RWPE1 (cell line): ENCODE measurements at places on chromosomes 7 and 10.

- no peak for DNase-seq
Measured at GRCh38 chr7:105461518-105461917, 60.6 kb downstream of the PUS7 start.

DNA sequence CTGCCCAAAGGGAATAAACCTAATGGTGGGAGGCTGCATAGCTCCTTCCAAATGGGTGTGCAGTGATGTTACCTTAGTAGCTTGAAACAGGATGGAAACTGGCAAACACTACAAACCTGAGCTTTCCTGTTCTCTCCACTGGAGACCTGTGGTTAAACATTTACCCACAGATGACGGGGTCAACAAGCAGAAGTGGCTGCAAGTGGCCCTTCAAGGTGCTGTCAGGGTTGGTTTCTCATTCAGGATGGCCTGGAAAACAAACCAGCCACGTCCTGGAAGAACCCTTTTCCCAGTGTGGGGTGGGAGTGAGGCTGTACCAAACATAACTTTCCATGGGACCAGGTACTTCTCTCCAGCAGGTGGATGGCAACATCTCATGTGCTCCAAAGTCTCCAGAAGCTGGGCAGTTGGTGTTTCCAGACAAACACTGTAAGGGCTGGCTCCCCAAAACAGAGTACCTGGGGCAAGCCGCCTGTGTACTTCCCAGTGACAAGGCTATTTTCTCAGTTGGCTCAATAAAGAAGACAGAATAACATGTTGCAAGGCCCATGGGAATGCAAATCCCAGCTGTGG is 67.5 kb downstream of the DNAJB9 start:
- DNase-seq, result no peak

- peak; percentile 82 for DNase-seq
Measured at GRCh38 chr7:105589356-105590077, 8.2 kb upstream of the EFCAB10 start.

DNA sequence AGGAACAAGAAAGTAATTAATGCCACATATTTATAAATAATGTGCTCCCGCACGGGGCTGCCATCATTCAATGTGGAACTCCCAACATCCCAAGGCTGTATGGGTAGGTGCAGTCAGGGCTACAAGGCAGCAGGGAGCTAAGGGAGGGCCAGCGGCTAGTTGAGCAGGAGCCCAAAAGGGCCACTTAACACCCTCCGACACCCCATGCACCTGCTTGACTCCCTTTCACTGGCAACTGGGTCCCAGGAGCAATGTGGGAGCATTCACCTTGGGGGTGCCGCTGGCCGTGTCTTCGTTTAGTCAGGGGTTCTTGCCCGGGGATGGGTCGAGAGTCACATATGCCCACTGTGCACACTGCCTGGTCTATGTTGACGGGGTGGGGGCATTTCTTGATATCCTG is 27.9 kb downstream of the SCART1 start:
- no peak for DNase-seq

DNA sequence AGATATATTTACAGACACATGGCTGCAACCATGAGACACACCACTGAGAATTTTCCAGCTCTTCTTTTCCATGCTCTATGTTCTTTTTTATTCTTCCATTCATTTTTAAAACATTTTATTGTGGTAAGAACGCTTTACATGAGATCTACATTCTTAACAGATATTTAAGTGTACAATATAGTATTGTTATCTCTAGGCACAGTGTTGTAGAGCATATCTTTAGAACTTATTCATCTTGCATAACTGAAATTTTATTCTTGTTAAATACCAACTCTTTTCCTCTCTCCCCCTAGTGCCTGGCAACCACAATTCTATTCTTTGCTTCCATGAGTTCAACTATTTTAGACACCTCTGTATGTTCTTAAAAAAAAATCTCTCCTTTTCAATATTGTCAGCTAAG is 67.1 kb upstream of the HABP2 start:
- DNase-seq, result no peak

- peak; percentile 63 for DNase-seq
Measured at GRCh38 chr7:51139796-51140195, 176.8 kb downstream of the COBL start.

GRCh38 chr10:114879541-114880158 is 58.1 kb downstream of the FHIP2A start:
- DNase-seq, result no peak

GRCh38 chr7:107563081-107563774 is 492 bp downstream of the COG5 start:
- DNase-seq, result no peak

GRCh38 chr10:536371-536925 is 153.0 kb downstream of the DIP2C start:
- no peak for DNase-seq

DNA sequence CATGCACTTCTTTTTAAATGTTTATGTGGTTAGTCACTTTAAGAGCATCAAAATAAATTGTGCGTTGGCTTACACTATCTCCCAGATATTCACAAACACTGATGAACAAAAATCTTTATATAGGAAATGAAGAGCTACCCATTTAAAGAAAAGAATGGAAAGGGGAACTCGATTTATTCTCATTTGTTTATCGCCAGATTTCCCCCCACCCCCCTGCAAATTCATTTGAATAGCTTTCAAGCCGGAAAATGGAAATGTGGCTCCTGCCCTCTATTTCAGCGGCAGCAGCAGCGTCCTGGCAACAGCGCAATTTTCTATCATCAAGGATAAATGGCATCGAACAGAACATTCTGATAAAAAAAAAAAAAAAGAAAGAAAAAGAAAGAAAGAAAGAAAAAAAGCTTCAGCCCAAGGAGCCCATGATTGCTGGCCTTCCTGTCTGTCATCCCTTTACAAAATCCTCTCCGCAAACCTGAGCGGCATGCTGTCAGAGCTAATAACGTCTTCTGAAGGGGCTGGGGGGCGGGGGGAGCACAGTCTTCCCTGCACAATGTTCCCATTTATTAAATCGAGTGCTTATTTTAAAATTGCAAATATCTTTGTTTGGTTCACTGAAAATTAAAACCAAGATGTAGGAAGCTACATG is 13.7 kb upstream of the DLX6 start:
- DNase-seq, result no peak

DNA sequence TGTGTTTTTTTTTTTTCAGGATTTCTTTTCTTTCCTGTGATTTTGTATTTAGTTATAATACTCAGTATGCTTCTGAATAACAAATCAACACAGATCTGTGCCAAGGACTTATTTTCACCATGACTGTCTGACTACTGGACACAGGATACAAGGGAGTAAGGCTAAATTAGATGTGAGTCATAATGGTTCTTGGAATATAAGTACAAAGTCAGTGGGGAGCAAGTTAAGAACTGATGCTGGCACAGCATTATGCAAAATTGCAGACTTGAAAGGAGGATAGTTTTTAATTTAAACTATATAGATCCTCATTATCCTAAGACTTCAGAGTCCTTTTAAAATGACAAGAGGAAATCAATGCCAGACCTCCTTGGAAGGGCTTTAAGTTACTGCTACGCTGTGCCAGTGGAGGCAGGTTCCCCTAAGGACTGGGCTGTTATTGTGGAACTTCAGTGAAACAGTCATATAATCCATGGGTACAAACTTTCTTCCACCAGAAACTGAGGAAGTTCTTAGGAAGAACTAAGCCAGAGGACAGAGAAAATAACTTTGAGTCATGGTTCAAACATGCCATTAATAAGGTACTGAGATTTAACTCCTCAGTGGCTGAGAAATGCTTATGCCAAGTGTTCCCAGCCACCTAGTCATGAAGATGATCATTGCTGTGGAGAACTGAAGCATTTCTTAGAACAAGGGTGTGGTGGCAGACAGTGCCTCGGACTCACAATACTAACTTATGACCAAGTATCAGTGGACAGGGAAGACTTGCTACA is 531.2 kb downstream of the HTR7 start:
- DNase-seq, result peak; percentile 46

DNA sequence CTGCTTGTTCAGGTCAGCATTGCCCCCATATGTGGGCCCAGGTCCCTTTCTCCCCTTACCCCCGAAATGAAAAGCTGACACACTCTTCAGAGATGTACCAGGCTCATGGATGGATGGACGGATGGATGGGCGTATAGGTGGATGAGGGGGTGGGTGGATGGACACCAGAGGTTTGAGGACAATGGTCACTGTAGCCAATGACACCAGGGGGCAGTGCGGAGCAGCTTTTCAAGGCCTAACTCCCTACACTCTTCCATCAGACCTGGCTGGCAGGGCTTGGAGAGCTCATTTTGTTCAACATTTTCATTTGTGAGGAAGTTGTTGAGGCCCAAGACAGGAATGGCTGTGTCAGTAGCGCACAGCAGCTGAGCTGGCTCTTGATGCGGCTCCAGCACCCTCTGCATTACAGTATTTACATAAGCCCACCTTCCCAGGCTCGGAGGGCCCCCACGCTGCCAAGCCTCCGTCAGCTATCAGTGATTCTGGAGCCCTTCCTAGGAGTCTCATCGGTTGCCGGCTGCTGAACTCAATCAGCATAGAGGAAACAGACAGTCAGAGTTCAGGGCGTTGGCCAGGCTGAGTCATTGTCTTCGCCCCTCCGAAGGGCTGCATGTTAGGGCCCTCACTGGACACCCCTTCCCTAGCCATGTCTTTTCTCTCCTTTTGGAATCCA is 11.6 kb upstream of the FFAR4 start:
- DNase-seq, result peak; percentile 69

DNA sequence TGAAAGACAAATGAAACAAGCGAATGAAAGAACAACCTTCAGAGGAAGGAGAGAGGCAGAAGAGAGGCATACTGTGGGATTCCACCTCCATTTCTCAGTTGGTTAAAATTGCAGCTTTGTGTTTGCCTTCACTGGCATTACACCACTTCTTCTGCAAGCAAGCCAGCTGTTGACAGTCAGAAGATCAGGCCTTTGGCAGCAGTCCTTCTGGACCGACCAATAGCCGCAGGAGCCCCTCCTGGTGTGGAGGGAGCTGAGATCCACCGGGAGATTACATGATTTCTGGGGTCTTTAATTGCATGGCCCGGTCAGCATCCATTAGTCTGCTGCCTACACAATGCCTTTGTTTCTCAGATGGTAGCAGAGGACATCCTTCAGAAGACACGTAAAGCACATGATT is 206.7 kb downstream of the ADAM12 start:
- DNase-seq, result no peak

GRCh38 chr10:23157691-23158369 is 34.3 kb upstream of the PTF1A start:
- peak; percentile 38 for DNase-seq

- no peak for DNase-seq
Measured at GRCh38 chr7:2754086-2754485, 66.1 kb downstream of the AMZ1 start.

GRCh38 chr7:128172151-128172550 is 68.9 kb upstream of the LEP start:
- no peak for DNase-seq

DNA sequence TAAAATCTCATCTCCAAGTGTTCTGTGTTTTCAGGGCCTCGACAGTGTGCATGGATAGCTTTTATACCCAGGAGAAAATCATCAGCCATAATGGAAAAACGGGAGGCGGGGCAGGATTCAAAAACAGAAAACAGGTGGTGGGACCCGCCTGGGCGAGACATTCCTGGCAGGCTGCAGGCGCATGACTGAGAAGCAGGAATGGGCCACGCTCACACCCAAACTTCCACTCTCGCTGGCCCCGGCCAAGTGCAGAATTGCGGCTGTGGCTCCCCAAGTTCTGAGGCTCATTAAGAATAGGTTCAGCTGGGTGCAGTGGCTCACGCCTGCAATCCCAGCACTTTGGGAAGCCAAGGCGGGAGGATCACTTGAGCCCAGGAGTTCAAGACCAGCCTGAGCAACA is 60.6 kb downstream of the C10orf143 start:
- DNase-seq, result no peak

DNA sequence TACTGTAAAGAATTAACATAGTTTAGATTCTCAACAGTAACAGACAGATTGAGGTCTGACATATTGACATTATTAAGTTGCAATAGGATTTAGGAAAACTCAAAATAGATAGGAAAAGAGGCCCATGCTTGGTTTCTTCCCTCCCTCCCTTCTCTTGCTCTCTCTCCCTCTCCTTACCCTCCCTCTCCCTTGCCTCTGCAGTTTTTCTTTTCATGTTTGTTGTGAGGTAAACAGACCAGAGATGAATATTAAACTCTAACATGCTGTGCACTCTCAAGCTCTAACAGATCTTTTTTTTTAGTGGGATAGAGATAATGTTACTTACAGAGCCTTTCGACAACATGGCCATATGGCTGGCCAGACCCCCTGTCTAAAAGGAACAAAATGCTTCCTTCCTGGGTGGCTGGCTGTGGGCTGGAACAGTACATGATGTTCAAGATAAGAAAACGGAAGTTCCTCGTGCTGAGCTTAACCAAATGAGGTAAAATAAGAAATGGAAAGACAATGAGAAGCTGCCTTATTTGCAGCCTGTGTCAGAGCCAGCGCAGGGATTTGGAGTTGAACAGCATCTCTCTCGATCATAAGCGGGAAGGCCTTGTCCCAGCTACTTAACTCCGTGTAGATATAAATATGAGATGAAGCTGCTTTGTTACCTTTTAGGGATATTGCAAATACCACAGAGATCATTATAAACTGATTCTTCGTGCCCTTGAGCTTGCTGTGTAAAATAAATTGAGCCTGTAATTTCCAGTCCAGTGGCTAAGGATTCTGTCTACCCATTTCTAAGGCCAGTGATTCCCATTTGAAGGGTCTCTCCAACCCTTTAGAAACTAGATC is 391.9 kb upstream of the NPVF start:
- DNase-seq, result no peak

DNA sequence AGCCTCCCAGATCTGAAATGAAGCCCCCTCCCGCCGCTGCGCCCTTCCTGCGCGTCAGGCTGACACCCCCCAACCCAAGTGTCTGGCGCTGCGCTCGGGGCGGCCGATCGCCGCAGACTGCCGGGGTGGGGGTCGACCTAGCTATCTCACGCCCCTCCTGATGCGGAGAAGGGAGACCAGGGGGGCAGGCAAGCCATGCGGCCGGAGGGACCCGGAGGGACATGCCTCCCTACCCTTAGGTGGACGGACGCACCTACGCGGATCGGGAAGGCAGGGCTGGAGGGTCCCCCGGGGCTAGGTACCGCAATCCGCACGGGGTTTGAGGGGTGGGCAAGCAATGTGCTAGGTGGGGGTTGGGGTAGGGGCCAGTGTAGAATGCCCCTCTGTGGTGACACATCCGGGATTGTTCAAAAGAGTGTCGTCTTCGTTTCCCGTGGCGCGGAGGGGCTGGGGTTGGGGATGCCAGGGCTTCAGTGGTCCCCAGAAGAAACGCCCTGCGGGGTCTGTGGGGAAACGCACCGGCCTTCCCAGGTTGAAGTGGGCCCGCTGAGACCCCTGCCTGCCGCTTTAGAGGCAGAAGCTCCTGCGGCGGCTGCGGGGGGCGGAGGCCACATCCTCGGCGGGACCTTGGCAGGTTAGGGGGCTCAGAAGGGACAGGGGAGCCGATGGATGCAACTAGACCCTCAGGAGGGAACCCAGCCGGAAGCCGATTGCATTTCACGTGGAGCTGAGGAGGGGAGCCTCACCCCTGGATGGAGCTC is 913 bp downstream of the ADCYAP1R1 start:
- DNase-seq, result no peak

DNA sequence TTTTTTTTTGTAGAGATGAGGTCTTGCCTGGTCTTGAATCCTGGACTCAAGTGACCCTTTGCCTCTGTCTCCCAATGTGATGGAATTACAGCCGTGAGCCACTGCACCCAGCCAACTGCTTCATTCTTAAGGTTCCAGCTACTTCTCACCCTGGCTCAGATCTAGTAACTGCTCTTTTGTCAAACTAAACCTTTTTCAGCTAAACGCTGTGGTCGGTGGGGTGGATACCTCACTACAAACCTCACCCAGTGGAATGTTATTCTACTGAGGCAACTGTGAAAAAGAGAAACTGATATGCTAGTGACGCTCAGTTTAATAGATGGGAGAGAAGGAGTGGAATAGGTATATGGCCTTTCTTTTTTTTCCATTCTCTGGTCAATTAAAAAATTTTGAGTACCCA is 1.7 kb upstream of the MRLN start:
- DNase-seq, result no peak

GRCh38 chr7:44163591-44163990 is 22.5 kb upstream of the MYL7 start:
- DNase-seq, result peak; percentile 59
